Fibroblast of lung (primary cell): ENCODE measurements at places on chromosomes 4 and X. TPM values are rescaled to one million over a fixed set of nuclear protein-coding genes. Genes with fewer than 3 reads are reported as not detected.

The YIPF7 gene
- total RNA-seq: under 0.01 TPM in 1 of 2 replicates, not detected in the other

The ACE2 gene
- not detected in 2 replicates for total RNA-seq

The NIPAL1 gene
- under 0.01 TPM in 1 of 2 replicates, not detected in the other for total RNA-seq

The AMELX gene
- not detected in 2 replicates for total RNA-seq

The ODAPH gene
- not detected in 2 replicates for total RNA-seq

The USP51 gene
- total RNA-seq: 1.3 TPM in 2 replicates

The FGFBP2 gene
- total RNA-seq: not detected in 2 replicates

The ADGRG2 gene
- total RNA-seq: under 0.01 TPM in 2 replicates

The DRP2 gene
- under 0.01 and 0.50 TPM in 2 replicates for total RNA-seq

The VGLL1 gene
- total RNA-seq: not detected in 2 replicates

The PDCL2 gene
- total RNA-seq: not detected in 2 replicates

The GPRASP3 gene
- total RNA-seq: 5.9 and 9.7 TPM in 2 replicates

The KLF8 gene
- 1.0 and 3.0 TPM in 2 replicates for total RNA-seq

The RASGEF1B gene
- total RNA-seq: 0.33 and 0.51 TPM in 2 replicates

The ZNF711 gene
- 0.50 and 1.0 TPM in 2 replicates for total RNA-seq

The GYPB gene
- not detected in 2 replicates for total RNA-seq

The GPR82 gene
- total RNA-seq: not detected in 2 replicates

The SLC10A3 gene
- total RNA-seq: 13.9 and 15.2 TPM in 2 replicates
